ENCODE measurements at places on chromosomes 5 and 9.
A peak's percentile ranks its signal among the peaks of the same experiment; 100 is the strongest.

- no peak for DNase-seq
These were observed 21.8 kb downstream of the ELOVL7 start for GRCh38 chr5:60822285-60822556.

DNA sequence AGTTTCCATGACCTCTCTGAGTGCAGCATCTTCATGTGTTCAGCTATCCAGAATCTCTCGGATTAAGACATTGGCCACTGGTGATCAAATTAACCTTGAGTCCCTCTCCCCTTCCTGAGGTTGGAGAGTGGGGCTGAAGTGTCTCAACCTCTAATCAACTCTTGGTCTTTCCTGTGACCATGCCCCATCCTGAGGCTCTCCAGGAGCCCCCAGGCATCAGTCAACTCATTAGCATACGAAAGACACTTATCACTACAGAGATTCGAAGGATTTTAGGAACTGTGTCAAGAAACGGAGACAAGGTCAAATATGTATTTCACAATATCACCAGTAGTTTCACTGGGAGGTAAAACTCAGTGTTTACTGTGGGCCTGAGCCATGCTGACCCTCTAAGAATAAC lies 130.2 kb upstream of the CCDC152 start:
- DNase-seq, result no peak

GRCh38 chr5:122150215-122150614 lies 20.9 kb downstream of the ZNF474 start:
- DNase-seq, result no peak

DNA sequence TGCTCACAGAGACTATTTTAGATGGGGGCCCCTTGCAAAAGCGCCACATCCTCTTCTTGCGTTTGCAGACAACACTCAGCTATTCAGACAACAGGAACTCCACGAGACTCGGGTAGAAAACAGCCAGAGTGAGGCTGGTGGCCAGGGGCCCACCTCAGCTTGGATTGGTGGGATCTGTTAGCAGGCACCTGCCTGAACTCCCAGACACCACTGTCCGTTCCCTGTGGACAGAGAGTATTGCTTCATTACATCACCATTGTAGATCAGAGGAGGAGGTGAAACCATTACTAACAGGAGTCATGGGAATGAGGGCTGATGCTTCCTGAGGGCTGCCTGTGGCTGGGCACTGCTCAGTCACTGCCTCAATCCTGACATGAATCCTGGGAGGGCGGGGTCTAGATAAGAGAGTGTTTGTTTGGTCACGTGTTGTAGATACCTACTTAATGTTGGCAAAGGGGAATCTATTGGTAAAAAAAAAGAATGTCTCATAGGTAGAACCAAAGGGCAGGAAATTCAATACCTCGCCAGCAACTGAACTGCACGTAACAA lies 4.4 kb upstream of the RAPGEF1 start:
- no peak for DNase-seq

DNA sequence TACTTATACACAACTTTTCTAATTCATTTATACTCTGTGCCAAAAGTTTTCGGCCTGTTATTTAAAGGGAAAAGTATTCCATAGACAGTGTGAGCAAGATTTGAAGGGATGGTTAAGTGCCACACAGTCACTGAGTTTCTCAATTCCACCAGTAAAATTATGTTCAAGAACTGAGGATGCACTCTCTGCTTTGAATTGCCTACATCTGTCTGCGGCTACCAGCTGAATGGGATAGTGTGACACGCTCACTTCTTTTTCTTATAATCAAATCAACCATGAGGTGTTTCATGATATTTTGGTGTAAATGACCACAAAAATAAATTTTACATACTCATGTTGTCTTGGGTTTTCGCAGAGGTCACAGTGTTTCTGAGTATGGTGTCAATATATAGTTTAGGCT lies 218.4 kb upstream of the TMEM161B start:
- no peak for DNase-seq

- DNase-seq, result no peak
These were observed 31.9 kb upstream of the FTMT start for GRCh38 chr5:121819682-121820261.

- no peak for DNase-seq
These were observed 190.8 kb upstream of the HAPLN1 start for GRCh38 chr5:83911367-83911919.

DNA sequence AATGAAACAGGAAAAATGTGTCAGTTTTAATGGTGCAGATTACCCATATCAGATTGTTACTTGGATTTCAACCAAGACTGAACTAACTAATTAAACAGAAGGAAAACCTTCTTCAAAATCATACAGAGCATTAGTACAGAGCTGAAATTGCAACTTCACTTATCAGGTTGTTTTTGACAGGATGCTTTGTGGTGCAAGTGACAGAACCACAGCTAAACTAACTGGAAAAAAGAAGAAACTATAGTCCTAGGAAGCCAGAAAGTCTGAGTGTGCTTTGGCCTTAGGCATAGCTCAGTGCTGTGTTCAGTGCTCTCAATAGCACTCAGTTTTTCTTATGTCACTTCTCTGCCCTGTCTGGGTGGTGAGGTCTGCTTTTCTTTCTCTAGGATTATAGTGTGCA lies 267.4 kb downstream of the CHSY3 start:
- no peak for DNase-seq

- peak; percentile 13 for DNase-seq
These were observed 356.2 kb downstream of the SEMA5A start for GRCh38 chr5:9189681-9190080.

DNA sequence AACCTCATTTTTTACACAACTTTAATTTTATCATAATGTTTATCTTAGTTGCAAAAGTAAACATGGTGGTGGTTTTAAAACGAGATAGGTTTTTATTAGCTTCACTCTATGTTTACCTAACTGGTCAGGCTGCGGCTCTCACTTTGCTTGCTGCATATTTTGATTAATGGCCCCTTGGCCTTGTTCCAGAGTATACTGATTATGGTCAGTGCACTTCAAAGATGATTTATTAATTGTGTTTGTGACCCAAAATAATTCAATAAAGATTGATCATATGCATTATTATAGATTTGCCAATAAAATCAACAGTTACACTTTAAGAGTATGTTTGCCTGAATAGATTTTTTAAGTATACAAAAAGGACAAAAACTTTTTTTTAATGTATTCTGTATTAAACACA lies 188.0 kb downstream of the XRCC4 start:
- no peak for DNase-seq

GRCh38 chr5:72541501-72542225 lies 34.5 kb upstream of the ZNF366 start:
- no peak for DNase-seq

DNA sequence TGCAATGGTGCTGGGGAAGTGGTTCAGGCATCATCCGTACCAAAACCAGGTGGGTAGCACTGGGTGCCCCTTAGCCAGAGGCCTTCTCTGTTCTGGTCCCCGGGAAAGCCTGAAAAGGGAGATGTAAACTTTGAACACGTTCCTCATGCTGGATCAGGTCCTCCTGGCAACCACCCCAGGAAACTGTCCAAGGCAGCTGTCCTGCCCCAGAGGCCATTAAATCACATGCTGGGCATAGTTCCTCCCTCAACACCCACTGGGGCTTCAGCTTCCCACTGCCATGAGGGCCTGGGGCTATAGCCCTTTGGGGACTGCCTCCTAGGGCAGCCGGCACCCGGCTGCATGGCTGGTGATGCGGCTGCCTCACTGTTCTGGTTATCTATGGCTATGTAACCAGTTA lies 228.9 kb upstream of the MVB12B start:
- no peak for DNase-seq

DNA sequence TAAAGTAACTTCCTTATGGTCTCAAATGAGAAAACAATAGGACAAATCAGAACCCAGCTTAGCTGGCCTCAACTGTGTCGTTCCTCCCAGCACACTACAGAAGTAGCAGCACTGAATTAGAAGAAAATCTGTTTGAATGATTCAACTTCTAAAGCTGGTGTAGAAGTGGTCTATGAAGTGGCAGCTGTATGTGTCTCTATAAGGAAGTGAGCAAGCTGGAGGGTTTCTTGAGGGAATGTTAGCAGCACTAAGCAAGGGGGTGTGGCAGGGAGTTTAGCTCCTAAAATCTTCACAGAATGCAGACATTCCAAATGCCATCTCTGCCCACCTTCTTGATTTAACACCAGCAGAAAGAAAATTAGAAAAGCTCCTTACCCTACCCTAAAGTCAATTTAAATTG lies 4.1 kb downstream of the KLF9 start:
- no peak for DNase-seq

DNA sequence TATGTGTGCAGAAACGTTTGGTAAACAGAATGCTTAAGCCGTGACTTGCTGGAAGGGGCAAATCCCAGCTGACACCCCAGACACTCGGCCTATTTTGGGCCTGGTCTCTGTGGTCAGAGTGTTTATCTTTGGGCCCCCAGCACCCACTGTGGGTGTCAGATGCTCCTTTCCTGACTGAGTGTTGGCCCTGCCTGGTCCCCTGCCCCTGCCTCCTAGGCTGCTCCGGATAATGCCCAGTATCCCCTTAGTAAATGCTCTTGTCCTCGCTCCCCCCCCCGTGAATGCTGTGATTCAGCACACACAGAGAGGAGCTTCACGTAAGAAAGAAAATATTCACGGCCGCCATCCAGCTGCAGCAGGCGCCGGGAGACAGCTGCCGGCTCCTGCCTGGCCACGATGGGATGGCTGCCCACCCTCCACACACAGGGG lies 11.3 kb upstream of the ANGPTL2 start:
- DNase-seq, result no peak

GRCh38 chr9:126154869-126155268 lies 171.8 kb upstream of the MVB12B start:
- DNase-seq, result no peak

DNA sequence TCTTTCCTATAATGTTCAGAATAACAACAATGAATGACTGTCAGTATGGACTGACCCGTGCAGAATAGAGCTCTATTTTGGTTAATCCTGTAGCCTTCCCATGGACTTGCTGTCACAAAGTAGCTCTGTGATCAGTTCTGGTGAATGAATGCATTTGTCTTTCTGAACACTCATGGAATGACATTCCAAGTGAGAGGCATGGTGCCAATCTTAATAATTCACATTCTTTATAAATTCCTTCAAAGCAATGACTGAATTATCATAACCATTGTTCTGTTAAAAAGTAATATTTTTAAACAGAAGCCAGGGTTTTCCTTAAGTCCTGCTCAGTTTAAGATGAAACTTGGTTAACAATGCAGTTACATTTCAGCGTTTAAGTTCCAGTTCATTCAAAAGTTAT lies 360.5 kb downstream of the ICE1 start:
- peak; percentile 12 for DNase-seq

DNA sequence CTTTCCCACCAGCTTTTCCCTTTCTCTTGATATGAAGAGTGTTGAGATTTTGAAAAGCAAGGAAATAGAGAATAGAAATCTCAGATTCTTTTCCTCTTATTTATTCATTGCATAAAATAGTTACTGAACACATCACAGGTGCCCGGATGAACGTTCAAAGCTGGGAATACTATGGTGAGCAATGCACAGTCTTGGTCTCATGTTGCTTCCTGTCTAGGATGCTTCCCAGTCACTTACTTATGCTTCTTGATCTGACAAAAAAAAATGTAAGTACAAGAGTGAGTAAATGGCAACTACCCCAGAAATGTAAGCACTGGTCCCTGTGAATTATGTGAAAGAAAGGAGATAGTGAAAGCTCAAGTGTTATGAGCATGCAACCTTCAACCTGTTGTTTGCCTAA lies 153.5 kb upstream of the S1PR3 start:
- no peak for DNase-seq

- no peak for DNase-seq
These were observed 72.3 kb downstream of the EHMT1 start for GRCh38 chr9:137690930-137691645.

GRCh38 chr9:136921307-136921706 lies 23.2 kb downstream of the FBXW5 start:
- no peak for DNase-seq

DNA sequence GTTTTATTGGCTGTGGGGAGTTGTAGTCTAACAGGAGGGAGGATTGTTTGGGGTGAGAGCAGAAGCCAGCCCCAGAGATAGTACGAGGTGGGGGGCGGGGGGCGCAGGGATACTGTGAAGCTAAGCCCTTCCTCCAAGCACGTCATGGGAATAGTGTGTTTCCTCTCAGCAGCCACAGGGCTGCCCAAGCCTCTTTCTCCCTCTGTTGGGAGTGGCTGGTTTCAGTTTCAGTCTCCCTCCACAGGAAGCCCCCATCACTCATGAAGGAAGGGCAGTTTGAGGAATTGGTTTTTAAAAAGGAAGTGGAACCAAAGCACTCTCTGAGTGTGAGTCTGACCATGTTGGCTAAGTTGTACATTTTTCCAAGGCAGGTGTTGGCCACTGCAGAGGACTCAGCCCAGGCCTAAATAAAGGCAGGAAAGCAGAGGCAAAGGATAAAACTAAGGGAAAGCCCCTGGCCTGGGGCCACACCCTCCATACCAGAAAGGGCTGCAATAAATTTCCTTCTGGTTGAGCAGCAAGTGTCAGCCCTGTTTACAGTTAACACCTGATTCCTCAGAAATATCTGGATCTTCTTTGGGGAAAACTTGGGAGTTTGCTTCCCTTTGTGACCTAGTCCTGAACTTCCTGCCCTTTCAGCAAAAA lies 3.2 kb downstream of the RAB24 start:
- no peak for DNase-seq

- no peak for DNase-seq
These were observed 35.9 kb downstream of the HRH2 start for GRCh38 chr5:175693741-175694140.

DNA sequence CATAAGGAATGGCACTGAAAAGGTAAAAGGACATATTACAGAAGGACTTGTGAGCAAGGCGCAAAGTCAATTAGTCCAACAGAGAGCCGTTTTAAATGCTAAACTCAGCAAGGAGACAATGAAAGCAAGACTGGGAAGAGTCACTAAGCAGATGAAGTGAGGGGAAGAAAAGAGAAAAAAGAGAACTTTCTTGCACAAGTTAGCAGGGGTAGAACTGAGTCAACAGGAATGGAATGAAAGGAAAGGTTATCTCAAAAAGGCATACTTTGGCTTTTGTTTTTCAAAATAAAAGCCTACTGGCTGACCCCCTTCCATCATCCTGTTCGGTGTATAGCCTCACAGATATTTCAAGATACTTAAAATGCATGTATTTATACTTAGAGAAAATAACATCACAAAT lies 75.0 kb downstream of the NR6A1 start:
- no peak for DNase-seq

- no peak for DNase-seq
These were observed 45.0 kb upstream of the ACO1 start for GRCh38 chr9:32339424-32339823.

DNA sequence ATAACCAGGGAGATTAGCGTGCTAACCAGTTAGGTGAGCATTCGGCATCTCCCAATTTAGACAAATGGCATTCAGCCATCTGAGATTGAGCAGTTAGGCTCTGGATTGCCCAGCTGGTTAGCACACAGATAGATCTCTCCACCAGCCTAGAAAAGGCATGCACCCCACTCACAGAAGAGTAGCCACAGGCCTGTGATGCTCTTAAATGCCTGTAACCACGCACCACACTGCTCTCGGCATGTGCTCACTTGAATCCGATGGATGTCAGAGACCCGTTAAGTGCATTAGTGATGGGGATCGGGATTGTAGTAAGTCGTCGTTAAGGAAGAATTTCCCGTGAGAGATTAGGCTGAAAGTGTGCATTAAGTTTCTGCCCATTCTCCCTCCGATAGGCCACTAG lies 23.0 kb downstream of the MARCHF6 start:
- no peak for DNase-seq

Measured in COLO829 (cell line).